ENCODE measurements at places on chromosomes 13 and 19.

GRCh38 chr13:97076898-97077297 lies 82.6 kb upstream of the OXGR1 start:
- peak; percentile 67 for DNase-seq

DNA sequence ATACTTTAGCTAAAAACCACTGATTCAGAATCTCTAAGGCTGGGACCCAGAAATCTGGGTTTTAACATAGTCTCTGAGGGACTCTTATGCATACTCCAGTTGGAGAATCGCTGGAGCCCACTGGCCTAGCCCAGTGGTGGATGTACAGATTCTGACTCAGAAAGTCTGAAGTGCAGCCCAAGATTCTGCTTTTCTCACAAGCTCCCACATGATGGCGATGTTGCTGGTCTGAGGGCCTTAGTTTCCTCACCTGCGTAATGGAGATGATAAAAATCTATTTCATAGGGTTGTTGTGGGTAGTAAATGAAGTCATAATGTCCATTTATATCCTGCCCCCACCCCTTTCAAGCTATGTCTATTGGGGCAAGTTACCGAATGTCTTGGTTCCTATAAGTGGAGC lies 7.7 kb upstream of the CDADC1 start:
- DNase-seq: peak; percentile 55

DNA sequence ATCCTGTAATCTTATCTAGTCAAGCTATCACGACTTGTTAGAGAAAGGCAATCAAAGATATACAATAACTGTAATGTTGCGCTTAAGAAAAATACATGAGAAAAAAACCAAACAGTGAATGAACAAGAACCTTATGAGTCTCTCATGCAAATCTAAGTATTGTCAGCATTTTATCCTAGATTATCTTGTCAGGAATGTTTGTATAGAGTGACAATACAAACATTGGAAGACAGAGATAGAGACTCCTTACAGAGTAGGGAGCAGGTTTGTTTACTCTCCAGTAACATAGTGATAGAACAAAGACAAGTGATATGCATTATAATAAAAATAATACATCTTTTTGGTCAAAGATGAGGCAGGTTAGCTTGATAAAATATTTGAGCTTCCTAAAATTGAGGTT lies 444.8 kb downstream of the SLITRK5 start:
- no peak for DNase-seq

- no peak for DNase-seq
Observed at GRCh38 chr13:99489028-99489427, 12.2 kb upstream of the TM9SF2 start.

GRCh38 chr13:44415815-44416214 lies 42.2 kb downstream of the SERP2 start:
- DNase-seq: no peak

- no peak for DNase-seq
Observed at GRCh38 chr19:13817615-13818371, 22.6 kb downstream of the ZSWIM4 start.
